A549 treated with Mapracorat at 1 μM for 4 hours (cell line): ENCODE measurements at places on chromosomes 3 and 15. TPM values are rescaled to one million over a fixed set of nuclear protein-coding genes. Genes with fewer than 3 reads are reported as not detected.

The SPCS1 gene
- total RNA-seq: 152 to 169 TPM (median 162 TPM) in 5 replicates

The IL17RB gene
- 0.75 to 1.2 TPM (median 0.86 TPM) in 5 replicates for total RNA-seq

The CCR1 gene
- total RNA-seq: not detected in 5 replicates

The PDZRN3 gene
- 0.19 TPM in 1 of 5 replicates, not detected in the others for total RNA-seq

The TRPM1 gene
- total RNA-seq: not detected in 5 replicates

The GOLGA8O gene
- total RNA-seq: 0.26 to 0.60 TPM (median 0.35 TPM) in 5 replicates

The OIP5 gene
- 12.7 to 14.7 TPM (median 13.9 TPM) in 5 replicates for total RNA-seq

The PRTG gene
- total RNA-seq: 10.0 to 11.3 TPM (median 10.5 TPM) in 5 replicates
